Kidney tubule cell (primary cell): ENCODE measurements at places on chromosomes 3 and 15.
A peak's percentile ranks its signal among the peaks of the same experiment; 100 is the strongest.

GRCh38 chr15:98155356-98155755 is 194.9 kb downstream of the ARRDC4 start:
- DNase-seq: peak; percentile 31

DNA sequence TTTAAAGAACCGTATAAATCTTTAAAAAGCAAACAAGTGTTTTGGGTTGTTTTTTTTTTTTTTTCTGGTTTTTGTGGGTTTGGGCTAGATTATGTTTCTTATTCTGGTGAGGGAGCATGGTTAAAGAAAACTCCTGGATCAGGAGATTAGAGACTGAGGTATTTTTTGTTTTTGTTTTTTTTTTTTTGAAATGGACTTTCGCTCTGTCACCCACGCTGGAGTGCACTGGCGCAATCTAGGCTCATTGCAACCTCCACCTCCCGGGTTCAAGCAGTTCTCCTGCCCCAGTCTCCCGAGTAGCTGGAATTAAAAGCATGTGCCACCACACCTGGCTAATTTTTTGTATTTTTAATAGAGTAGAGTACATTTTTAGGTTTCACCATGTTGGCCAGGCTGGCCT is 95.2 kb downstream of the SLMAP start:
- no peak for DNase-seq

DNA sequence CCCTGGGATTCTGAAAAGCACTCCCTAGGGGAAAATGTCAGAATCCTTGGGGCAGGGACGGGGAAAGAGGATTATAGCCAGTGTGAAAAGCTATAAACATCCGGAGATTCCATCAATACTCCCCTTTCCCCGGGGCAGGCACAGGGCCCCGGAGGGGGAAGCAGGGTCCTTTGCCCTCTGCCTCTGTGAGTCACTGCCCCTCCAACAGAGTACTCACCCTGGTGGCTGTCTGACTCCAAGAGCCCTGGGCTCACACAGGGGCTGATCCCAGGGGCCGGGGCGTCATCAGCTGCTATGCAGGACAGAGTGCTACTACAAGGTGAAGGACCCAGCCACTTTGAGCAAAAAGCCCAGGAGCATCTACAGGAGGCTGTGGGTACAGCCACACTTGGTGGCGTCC is 133.0 kb upstream of the PRR20G start:
- no peak for DNase-seq

GRCh38 chr3:64666171-64666588 is 21.6 kb downstream of the ADAMTS9 start:
- DNase-seq: peak; percentile 98

DNA sequence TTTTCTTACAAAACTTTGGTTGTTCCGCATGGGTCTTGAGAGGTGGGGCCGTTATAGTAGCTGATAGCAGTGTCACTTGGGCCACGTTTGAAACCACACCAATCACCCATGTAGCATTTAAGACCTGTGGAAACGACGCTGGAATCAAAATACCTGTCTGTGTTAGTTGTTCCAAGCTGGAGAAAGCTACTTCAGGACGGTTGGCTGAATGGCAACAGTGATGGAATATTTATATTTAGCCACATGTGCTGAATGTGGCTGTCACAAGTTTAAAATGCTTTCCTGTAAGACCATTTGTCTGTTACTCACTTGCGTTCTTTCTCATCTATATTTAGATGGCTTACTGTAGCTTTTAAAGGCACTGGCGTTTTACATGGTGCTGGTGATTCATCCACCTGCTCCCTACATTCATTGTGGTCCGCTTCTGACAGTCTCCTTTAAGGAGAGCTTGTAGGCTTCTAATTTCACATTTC is 1.4 kb downstream of the DNAJA4 start:
- DNase-seq: peak; percentile 63

DNA sequence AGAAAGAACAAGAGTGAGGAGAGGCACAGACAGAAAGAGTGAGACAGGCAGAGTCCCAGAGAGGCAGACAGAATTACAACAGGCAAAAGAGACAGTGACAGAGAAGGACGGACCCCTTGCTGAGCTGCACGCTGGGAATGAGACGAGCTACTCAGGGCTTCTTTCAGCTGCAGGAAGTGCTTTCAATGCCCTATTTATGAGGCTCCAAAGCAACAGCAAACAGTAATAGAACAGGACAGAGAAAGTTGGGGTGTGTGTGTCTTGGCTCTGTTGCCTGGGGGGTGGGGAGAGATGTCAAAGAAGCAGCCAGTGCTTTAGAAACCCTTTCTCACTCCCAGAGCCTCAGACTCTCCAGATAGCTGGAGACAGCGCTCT is 502 bp upstream of the TIMP4 start:
- DNase-seq: no peak

GRCh38 chr15:75761446-75762356 is 49.1 kb upstream of the CSPG4 start:
- DNase-seq: no peak

DNA sequence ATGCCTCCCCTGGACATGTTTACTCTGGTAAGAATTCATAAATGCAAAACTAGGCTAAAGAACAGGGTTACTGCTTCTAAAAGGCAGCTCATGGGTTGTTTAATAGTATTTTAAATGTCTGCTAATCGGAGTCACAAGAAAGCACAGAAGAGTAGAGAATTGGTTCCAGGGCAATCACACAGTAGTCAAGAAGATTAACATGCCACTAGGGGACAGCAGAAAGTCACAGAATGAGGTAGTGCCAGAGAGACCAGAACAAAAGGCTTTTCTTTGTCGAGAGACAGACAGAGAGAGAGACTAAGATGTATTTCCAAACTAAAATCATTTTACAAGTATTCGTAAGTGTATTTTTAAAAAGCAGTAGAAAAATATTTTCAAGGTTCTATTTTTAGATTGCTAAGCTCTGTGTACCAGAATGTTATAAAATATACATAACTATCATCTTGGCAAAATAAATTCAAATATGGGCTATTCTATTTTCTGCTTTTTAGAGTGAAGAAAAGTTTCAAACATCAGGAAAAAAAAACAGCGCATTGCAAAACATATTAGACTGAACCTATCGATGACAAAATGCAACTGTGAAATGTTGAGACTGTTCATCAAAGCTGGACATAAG is 78.3 kb upstream of the CDIN1 start:
- peak; percentile 68 for DNase-seq

DNA sequence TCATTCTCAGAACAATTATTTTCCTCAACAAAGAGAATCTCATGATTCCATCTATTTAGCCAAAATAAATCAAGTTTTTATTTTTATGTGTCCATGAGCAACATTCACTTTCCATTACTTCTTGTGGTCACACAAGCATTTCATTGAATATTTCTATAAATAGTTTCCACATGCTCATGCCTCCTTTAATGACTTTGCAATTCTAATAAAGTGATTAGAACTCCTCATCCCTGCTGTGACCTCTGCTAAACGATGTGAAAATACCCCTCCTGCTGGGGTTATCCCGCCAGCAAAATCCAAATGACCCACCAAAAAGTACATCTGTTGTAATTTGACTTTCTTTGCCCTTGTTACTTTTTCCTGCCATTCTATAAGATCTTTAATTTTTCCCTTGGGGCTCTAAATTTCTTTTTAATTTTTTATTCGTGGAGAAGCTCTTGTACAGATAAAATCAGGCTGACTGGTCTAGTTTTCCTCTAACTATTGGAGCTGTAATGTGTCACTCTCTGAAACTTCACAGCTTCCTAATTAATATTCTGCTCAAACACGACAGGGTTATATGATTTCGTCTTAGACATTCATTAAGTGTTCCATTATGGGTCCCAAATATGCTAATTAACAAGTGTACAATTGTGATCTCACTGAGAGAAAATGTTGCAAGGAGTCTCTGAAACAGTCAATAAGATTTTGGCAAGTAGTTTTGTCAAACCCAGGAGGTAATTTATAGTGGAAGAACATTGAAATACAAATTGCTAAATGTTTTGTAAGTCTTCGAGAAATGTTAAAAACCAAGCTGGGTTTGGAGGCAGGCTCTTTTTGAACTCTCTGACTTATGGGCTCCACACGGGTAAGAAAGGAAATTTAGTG is 533.1 kb upstream of the NAALADL2 start:
- DNase-seq: no peak

- no peak for DNase-seq
Observed at GRCh38 chr3:66336333-66336766, 115.5 kb downstream of the SLC25A26 start.

DNA sequence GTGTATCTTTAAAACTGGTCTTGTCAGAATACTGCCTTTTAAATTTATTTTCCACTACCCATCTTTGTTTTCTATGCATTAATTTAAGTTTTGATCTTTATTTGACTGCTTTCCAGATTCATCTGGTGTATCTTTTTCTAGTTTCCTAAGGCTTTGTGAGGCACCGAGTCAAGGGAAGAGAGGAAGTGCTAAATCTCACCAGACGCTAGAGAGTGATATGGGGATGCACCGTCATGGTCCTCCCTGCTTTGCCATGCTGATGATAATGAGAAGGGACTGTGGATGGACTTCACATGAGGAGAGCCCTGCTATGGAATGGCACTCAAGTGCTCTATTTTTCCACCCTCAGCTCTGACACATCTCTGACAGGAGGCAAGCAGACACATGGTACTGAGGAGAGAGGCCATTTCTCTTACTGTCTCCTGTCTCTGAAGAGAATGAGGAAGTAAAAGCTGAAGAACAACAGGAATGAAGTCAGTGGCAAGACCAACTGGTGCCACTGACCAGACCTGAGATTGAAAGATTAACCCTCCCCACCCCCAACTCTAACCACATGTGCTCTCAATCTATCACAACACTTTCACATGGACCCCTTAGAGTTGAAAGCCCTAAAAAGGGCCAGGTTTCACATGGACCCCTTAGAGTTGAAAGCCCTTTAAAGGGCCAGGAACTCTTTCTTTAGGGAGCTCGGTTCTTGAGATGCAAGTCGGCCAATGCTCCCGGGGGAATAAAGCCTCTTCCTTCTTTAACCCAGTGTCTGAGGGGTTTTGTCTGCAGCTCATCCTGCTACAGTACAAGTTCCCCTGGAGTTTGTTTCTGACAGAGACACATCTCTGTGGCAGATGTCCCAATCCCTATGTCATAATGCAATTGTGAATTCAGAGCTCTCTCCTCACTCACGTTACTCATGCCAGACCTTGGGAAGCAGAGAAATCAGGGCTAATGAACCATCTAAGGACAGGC is at the start of gene IQCF2:
IQCF2 (plus strand) TSS at position 913 of the 963 bp plus-strand sequence. CDS start 52 bp downstream, outside the sequence.
- DNase-seq: no peak
